SIG-M5 (cell line): ENCODE measurements at places on chromosomes 5 and 9.

- DNase-seq: no peak
These were observed 82.5 kb downstream of the PSD2 start for GRCh38 chr5:139878093-139878492.

GRCh38 chr5:3310541-3311261 is 284.9 kb upstream of the IRX1 start:
- DNase-seq: no peak

DNA sequence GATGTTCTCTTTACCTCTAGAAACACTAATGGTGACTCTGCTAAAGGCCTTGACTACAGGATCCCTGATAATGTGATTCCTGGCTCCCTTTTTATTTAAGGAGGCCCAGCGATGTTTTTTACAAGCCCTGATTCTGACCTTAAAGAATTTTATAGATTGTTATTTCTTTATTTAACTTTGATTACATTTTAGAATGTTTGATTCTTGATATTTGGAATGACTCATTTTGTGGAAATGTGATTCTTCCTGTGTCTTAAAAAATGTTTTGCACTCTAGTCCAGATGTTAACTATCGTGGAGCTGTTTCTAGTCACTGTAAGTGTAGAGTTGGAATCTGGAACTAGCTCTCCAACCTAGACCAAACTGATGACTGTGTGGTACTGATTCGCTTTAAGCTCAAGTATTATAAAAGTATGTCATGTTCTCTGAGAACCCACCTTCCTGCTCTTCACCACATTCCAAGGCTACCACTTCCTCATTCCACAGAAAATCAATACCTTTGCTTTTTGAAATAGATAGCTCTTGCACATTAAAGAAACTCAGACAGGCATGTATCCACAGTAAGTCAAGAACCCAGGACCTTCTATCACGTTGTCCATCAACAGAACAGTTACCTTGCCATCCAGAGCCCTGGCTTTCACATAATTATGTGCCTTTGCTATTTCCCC is 65.2 kb downstream of the JMY start:
- DNase-seq: no peak

DNA sequence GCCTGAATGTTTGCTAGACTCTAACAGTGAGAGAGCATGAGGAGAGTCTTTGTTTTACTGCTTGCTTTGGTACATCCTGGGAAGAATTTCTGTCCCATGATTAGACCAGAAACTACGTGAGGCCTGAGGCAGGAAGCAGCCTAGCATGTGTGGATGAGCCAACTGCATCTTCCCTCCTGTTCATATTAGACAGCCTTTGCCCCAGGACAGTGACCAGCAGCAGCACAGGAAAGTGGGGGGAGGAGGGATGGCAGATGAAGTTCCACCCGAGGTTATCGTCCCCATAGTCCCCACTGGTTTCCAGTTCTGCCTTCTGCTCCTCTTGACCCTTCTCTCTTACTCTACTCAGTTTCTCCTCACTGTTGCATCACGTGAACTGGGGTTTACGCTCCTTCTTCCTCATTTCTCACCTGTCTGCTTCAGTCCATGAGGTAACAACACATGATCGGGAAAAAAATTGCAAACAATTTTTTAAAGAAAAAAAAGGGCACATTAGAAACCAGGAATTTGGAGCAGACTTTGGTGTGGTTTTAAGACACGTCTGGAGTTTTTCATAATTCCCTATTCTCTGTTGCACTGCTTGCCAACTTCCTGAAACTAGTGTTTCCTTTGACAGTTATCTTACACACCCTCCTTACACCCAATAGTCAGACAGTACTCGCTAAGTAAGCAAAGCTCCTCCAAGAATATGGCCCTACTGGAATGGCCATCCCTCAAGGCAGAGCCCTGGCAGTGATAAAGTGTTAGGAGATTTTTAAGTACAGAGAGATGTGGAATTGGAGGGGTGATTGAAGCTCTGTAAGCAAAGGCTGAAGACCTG is 84.1 kb downstream of the SNX18 start:
- no peak for DNase-seq

- DNase-seq: no peak
These were observed 75.7 kb upstream of the ZNF169 start for GRCh38 chr9:94183240-94183999.

DNA sequence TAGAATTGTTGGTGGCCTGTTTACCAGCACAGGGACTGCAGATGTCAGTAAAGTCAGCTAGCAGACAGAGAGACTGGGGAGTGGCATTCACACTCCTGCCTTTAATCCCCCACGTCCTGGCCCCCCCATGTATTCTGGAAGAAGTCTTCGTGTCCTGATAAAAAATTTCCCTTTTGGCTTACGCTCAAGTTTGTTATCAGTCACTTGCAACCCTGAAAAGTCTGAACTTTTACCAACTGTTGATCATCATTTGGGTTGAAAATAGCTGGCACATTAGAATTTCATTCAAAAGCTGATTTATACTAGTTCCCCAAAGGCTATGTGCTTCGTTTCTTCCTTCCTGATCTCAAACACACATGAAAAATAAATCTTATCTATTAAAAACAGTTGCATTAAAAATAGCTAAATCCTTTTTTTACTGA is 5.8 kb upstream of the CRHBP start:
- DNase-seq: no peak

GRCh38 chr9:114034661-114035062 is 43.4 kb downstream of the AMBP start:
- no peak for DNase-seq

GRCh38 chr5:142186857-142187594 is 78.4 kb downstream of the NDFIP1 start:
- no peak for DNase-seq

DNA sequence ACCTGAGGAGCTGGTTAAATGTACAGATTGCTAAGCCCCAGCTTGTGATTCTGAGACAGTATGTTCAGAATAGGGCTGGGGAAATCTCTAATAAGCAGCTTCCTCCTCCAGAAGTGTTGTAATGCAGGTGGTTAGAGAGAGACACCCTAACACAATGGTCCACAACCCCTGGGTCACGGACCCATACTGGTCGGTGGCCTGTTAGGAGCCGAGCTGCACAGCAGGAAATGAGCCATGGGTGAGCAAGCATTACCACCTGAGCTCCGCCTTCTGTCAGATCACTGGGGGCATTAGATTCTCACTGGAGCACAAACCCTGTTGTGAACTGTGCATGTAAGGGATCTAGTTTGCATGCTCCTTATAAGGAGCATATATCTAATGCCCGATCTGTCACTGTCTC is 61.8 kb downstream of the SLC36A1 start:
- no peak for DNase-seq

GRCh38 chr9:106867286-106867685 is 4.3 kb downstream of the ZNF462 start:
- no peak for DNase-seq

DNA sequence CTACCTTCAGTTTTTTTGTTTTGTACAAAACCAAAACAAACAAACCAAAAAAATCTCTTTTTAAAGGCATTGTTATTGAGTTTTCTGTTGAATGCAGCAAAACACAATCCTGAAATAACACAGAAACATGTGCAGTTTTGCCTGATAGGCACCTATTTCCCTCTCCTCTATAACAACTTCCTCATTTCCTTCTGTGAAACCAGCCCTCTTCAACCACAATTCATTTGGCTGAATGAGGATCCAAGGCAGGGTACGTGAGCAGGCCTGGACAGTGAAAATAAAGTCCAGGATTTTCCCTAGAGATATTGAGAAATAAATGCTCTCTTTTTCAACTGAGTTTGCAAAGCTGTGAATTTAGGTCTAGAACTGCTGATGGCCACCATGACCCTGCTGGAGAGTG is 134.8 kb upstream of the LARP1 start:
- no peak for DNase-seq

- no peak for DNase-seq
These were observed 210.8 kb downstream of the ADAMTSL1 start for GRCh38 chr9:18684593-18685317.

DNA sequence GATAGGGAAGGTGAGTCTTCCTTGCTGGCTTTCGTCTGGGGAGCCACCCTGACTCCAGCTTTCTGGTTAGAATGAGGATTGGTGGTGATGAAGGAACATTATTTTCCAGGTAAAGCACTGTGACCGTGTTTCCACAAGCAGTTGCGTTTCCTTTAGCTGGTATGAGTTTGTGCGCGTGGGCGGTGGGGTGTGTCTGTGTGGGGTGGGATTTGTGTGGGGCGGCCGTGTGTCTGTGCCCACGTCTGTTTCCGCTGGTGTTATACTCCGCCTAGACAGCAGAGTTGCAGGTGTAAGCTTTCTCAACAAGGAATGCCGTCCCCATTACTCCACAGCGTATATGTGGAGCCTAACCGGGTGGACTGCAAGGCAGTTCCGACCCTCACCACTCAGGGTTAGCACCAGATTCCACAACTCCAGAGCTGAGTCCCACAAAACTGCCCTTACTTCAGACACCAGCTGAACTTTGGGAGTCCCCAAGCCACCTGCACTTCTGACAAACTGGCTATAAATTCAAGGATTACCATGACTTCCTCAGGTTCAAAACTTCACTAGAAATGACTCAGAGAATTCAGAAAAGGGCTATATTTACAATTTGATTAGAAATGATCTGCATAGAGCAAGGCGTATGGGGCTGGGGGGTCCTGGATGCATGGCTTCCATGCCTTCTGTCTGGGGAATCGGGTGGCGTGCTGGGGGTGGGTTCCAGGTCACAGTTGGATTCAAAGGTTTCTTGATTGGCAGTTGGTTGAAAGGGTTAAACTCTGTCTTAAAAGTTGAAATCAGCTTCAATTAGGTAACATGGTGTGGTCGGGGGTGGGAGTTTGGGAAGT is 29.8 kb downstream of the PROP1 start:
- DNase-seq: no peak

DNA sequence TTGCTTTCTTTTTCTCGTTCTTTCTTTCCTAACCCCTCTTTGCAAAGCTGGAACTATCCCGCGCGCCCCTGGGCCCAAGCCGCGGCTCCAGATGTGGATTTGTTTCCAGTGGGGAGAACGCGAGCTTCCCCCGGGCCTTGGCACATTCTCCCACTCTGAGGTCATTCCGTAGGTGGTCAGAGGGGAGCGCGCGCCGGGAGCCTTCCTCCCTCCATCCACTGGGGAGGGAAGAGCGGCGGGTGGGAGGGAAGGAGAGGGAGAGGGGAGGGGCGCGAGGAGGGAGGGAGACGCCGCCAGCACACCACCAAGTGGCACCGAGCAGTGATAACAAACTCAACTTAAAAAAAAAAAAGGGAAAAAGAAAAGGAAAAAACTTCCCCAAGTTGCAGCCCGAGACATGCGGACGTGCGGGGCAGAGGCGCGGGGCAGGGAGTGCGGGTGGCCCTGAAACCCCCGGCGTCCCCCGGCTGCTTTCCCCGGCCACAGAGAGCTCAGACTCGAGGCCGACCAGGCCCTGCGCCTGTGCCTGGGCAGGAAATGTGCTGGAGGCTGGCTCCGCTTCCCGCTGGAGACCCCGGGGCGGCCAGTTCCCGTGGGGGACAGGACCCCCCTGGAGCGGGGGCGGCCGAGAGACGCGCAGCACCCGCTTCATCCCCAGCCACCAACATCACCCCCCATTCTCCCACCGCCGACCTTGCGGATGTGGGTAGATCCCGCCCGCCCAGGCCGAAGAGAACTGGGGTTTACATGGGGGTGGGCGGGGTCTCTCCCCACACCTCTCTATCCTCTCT is 3.1 kb downstream of the IER5L start:
- DNase-seq: no peak

- no peak for DNase-seq
These were observed 35.1 kb downstream of the BASP1 start for GRCh38 chr5:17252543-17252942.

DNA sequence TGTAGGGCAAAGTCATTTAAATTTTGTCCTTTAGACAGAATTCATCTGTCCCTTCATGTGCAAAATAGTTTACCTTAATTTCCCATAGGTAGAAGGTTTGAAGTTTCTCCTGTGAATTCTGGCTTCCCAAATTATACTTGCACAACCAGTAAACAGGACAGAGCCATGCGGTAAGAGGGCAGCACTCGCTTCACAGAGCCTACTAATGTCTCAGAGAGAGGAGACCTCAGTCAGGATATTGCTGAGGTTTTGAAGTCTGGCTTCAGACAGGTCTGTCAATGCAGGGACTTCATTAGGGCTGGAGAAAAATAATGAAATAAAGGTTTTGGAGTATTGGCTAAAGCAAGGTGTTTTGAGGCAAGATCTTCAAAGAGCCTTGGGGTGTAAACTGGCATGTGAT is 91.4 kb downstream of the ANXA1 start:
- no peak for DNase-seq

GRCh38 chr5:643811-644271 is 31.7 kb downstream of the CEP72 start:
- no peak for DNase-seq

- peak; percentile 5 for DNase-seq
These were observed 101.5 kb downstream of the TAF11L14 start for GRCh38 chr5:17735761-17736160.

GRCh38 chr9:121233906-121234831 is 32.5 kb upstream of the RAB14 start:
- no peak for DNase-seq

DNA sequence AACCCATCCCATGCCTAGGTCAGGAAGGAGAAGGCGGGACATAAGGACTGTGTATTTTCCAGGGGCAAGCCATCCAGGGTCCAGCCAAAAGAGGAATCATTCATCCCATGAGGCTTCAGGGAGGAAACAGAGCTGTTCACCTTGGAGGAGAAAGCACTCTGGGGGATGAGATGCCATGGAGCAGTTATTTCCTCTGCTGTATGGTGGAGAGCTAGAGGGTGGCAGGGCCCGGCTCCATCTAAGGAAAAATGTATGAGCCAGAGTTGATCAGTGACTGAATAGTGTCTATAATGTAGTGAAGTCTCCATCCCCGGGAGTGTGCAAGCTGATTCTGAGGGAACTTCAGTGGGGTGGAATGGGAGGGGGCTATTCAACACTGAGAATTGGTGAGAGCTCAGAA is 8.0 kb downstream of the ENHO start:
- no peak for DNase-seq

DNA sequence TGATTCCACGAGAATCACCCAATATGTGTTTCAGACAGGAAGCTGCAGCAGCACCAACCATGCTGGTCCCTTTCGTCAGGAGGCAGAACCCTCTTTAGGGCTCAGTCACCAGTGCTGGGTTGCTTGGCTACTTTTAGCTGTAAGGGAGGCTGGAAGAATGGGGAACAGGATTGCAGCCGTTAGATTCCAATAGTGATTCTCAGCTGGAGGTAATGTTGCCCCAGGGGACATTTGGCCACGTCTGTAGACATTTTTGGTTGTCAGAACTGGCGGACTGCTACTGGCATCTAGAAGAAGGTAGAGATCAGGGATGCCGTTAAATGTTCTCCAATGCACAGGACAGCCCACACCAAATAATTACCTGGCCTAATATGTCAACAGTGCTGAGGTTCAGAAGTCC is 81.8 kb downstream of the ANKRD33B start:
- no peak for DNase-seq

- no peak for DNase-seq
These were observed 68.1 kb upstream of the GGTA1 start for GRCh38 chr9:121567500-121568342.

- DNase-seq: no peak
These were observed 84.1 kb upstream of the DMRT1 start for GRCh38 chr9:757246-757881.

DNA sequence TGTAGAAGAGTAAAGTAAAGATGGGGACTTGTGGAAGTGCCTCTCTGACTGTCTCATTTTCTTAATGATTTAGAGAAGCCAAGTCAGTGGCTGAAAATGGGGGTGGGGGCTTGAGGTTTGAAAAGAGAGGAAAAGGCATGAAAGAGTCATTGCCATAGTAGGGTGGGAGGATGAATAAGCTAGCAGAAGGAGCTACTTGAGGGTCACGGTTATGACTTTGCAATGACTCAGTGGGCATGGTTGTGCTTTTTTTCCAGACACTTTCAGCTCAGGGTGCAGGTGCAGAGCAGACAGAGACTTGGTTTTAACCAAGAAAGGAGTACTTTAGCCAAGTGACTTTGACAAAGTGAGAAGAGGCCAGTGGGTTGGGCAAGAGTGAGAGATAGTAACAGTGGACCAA is 117.8 kb downstream of the PTTG1 start:
- no peak for DNase-seq
